GM04503 (cell line): ENCODE measurements at places on chromosomes 3 and 15.

- DNase-seq, result no peak
Measured at GRCh38 chr3:2661078-2661477, 449.1 kb downstream of the IL5RA start.

DNA sequence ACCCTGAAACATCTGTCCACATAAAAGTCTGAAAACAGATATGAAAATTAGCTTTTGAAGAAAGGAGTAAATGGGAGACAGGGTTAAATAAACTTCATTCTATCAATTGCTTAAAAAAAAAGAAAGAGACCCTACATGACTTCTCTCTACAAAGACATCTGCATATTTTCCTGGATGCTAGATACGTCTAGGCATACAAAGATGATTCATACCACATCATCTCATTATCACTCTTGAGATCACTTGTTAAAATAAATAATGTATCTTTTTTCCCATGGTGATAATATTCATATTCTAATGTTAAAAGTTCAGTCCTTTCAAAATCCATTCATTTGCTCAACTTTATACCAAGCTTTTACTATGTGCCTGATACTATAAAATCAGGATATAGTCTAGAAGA lies 295.8 kb downstream of the MAGI1 start:
- no peak for DNase-seq

GRCh38 chr15:64883997-64884511 lies 27.6 kb upstream of the ANKDD1A start:
- peak; percentile 77 for DNase-seq

DNA sequence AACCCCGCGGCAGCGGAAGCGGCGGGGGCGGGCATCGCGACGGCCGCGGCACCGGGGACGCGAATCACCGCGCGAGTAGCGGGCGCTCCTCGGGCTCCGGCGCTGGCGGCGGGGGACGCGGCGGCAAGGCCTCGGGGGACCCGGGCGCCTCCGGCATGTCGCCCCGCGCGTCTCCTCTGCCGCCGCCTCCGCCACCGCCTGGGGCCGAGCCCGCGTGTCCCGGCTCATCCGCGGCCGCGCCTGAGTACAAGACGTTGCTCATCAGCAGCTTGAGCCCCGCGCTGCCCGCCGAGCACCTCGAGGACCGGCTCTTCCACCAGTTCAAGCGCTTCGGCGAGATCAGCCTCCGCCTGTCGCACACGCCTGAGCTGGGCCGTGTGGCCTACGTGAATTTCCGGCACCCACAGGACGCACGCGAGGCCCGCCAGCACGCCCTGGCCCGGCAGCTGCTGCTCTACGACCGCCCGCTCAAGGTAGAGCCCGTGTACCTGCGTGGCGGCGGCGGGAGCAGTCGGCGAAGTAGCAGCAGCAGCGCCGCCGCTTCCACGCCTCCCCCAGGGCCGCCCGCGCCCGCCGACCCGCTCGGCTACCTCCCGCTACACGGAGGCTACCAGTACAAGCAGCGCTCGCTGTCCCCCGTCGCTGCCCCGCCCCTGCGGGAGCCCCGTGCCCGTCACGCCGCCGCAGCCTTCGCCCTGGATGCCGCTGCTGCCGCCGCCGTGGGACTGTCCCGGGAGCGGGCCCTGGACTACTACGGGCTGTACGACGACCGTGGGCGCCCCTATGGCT lies 675 bp downstream of the RBM15B start:
- no peak for DNase-seq

DNA sequence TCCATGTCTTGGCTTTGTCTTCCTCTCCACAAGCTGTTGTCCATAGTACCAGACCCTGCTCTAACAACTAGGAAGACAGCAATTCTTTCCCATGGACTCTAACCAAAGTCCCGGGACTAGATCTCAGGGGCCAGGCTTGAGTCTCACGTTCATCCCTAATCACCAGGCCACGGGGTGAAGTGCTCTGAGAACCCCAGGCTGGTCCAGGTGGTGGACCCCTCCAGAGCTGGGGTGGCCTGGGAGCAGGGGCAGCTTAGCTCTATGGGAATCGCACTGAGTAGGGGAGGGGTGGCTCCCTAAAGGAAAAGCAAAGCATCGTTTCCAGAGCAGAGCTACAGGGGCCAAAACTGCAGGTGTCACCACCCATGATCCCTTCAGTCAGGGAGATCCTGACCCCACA lies 150.9 kb downstream of the TPRA1 start:
- no peak for DNase-seq

DNA sequence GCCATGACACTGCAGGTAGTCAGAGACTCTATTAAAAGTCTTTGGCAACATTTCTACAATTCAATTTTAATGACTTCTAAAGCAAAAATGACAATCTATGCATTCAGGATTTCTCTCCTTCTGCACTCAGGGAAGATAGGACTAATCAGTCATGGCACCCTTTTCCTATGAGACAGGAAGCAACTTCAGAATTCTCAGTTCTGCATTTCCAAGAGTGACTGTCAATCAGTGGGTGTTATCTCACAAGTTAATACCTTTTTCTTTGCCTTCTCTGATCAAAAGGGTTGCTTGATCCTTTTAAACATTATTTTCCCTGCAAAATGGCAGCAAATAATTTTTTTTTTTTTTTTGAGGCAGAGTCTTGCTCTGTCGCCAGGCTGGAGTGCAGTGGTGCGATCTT lies 7.8 kb upstream of the ICE2 start:
- DNase-seq, result no peak

GRCh38 chr3:45311327-45311726 lies 77.0 kb upstream of the LARS2 start:
- no peak for DNase-seq

DNA sequence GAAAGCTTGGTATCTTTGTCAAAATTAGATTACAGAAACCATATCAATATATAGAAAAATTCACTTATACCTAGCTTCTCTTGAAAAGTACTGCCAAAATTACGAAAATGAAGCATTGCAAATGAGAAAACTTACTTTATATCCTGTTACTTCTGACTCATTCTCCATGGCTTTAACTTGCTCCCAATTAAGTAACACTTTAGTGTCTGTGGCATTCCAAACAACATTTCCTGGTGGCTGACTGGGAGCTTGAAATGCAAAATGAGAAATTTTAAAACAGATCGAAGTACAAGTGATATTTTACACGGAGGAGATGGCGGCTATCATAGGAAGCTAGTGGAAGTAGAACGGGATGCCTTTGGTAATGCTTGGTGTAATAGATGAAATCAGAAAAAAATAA lies 347.3 kb downstream of the CNTN3 start:
- DNase-seq, result no peak

- no peak for DNase-seq
Measured at GRCh38 chr15:36707884-36708435, 128.5 kb downstream of the CDIN1 start.

DNA sequence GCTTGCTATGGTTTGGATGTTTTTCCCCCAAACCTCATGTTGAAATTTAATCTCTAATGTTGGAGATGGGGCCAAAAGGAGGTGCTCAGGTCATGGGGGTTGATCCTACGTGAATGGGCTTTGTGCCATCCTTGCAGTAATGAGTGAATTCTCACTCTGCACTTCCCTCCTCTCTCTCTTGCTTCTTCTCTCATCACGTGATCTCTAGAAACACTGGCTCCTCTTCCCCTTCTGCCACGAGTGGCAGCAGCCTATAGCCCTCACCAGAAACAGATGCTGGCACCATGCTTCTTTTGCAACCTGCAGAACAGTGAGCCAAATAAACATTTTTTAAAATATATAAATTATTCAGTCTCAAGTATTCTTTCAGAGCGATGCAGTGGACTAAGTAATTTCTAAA lies 13.3 kb upstream of the PLSCR1 start:
- DNase-seq, result no peak

DNA sequence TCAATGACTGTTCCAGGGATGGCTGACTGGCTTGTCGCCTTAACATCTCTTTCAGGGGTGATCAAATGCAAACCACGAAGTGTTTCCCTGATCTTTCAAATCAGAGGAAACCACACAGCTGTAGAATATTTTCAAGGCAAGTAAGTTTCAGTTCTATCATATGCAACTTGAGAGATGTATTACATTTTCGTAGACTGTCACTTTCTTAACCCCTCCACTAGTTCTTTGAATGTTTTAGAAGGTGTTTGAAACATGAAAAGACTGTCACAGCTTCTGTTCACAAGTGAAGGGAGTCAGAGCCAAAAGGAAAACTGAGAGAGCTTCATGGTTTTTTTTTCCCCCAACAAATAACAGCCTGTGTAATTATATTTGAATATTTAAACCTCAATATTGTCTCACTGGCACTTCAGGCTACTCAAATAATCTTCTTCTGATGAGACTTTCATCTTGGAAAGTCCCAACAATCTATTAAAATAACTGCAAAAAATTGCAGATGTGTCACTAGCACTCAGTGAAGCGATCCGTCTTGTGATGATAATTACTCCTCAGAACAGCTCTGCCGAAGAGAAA lies 25.9 kb upstream of the CAPN7 start:
- no peak for DNase-seq
